Testis (tissue), 5 donors: ENCODE measurements at places on chromosomes 16 and 17. TPM values are rescaled to one million over a fixed set of nuclear protein-coding genes. Genes with fewer than 3 reads are reported as not detected.
A peak's percentile ranks its signal among the peaks of the same experiment; 100 is the strongest.

DNA sequence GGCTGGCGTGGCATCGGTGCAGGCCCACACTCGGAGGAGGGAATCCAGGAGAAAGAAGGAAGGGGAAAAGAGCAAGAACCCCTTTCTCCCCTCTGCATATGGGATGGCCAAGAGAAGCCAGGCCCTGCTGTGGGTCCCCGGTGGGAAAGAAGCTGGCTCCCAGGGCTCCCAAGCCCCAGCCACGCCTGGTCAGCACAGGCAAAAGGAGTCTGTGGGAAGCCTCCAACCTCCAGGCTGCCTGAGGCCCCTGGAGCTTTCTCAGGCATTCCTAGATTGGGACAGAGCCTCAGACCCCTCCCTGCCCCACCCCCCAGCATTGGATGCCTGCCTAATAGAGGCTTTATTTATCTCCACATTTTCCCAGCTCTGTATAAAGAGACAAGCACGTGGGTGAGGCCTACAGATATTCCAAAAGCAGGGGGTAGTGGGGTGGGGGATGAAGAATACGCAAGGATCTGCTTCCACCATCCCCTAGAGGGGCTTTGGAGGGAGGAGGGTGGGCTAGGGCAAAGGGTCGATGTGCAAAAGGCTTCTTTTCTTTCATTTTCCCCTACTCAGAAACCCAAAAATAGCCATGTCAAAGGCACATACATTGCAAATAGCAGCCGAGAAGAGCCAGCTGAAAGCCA lies 56.4 kb downstream of the MPRIP start:
- H3K36me3 ChIP-seq = no peaks in the 10 kb centered on the region
- no peak overlapping the region for H3K4me3 ChIP-seq
- H3K27ac ChIP-seq = peak overlapping the region; percentile 63
- DNase-seq = peak; percentile 67

DNA sequence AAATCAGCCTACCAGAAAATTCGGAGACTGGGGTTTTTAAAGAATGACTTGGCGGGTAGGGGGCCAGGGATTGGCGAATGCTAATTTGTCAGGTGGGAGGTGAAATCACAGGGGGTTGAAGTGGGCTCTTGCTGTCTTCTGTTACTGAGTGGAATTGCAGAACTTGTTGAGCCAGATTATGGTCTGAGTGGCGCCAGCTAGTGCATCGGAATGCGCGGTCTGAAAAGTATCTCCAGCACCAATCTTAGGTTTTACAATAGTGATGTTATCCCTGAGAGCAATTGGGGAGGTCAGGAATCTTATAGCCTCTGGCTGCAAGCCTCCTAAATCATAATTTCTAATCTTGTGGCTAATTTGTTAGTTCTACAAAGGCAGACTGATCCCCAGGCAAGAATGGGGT lies 762 bp upstream of the RBL2 start:
- H3K27me3 ChIP-seq = no peaks in the 10 kb centered on the region
- peak overlapping the region; percentile 95 for H3K27ac ChIP-seq
- peaks cover 4% of the 10 kb centered on the region for H3K4me1 ChIP-seq
- H3K4me3 ChIP-seq = no peak overlapping the region
- no peak for DNase-seq
- H3K36me3 ChIP-seq = no peaks in the 10 kb centered on the region

Gene RNU2-1
- not detected for polyA plus RNA-seq

GRCh38 chr17:56262803-56263202 lies 109.5 kb downstream of the ANKFN1 start:
- no peak overlapping the region for H3K4me3 ChIP-seq
- H3K27ac ChIP-seq = no peak overlapping the region
- H3K36me3 ChIP-seq = no peaks in the 10 kb centered on the region
- DNase-seq = no peak

GRCh38 chr17:27352448-27353032 lies 58.6 kb downstream of the WSB1 start:
- no peaks in the 10 kb centered on the region for H3K27me3 ChIP-seq
- no peaks in the 10 kb centered on the region for H3K36me3 ChIP-seq
- DNase-seq = no peak
- peaks cover 8% of the 10 kb centered on the region for H3K4me1 ChIP-seq

Gene C17orf67
- polyA plus RNA-seq = 2.9 TPM

GRCh38 chr17:67475161-67475937 lies 98.3 kb downstream of the PITPNC1 start:
- peaks cover 8% of the 10 kb centered on the region for H3K4me1 ChIP-seq
- no peaks in the 10 kb centered on the region for H3K36me3 ChIP-seq
- no peaks in the 10 kb centered on the region for H3K27me3 ChIP-seq
- H3K4me3 ChIP-seq = no peak overlapping the region
- peak; percentile 84 for DNase-seq
- no peak overlapping the region for H3K27ac ChIP-seq

DNA sequence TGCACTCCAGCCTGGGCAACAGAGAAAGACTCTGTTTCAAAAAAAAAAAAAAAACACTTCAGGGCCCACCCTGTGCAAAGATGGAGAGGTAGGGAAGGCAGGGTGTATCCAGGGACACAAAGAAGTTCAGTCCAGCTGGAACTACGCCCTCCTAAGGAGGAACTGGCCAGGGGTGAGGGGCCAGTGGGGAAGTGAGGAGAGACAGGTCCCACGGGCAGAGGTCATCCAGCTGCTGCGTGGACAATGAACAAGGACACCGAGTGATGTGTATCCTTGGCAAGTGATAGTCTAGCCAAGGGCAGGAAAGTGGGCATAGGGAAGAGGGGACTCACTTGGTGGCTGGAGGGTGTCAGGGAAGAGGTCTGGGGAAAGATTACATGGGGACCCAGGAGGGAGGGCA lies 9.4 kb upstream of the RIPOR1 start:
- no peak overlapping the region for H3K27ac ChIP-seq
- no peak for DNase-seq
- H3K36me3 ChIP-seq = no peaks in the 10 kb centered on the region
- H3K27me3 ChIP-seq = no peaks in the 10 kb centered on the region
- H3K4me3 ChIP-seq = no peak overlapping the region
